ENCODE measurements at places on chromosomes 12 and 14.
A peak's percentile ranks its signal among the peaks of the same experiment; 100 is the strongest.

DNA sequence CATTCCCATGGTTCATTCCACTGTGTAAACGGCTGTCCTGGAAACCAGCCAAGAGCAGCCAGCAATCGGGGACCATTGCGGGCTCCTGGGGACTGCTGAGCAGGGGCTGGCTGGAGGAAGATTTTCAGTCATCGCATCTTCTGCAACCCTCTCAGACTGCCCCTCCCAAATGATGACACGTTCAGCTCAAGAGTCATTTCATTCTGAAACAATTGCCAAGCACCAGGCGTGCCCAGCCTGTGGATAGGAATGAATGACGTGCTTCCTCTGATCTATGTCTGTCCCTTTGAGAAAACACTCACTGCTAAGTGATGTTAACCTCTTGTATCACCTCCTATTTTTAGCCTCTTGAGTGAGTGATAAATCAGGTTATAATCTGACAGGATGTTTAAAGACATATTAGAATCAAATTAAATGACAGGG lies 62.0 kb downstream of the NDUFA12 start:
- peak; percentile 77 for DNase-seq

DNA sequence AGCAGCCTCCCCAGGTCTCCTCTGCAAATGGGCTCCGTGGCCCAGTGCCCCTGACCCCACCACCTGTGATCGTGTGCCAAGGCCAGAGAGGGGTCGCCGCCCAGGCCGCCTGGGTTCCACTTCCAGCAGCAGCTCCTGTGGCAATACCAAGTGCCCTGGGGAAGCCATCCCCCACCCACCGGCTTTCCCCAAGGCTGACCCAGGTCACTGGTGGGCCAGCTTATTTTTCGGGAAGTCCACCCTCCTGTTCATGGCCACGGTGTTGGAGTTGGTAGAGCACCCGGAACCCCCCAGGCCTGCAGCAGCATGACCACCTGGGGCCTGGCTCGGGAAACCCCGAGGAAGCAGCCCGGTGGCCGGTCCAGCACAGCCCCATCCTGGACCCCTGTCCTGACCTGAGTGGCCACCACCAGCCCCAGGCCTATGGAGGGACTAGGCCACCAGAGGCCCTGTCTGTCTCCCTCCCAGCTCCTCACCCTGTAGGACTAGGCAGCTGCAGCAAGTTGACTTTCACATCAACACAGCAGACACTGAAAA lies 40.8 kb upstream of the OASL start:
- peak; percentile 38 for DNase-seq

- no peak for DNase-seq
Observed at GRCh38 chr14:49939884-49940510, 47.1 kb downstream of the ARF6 start.

GRCh38 chr14:72094844-72095582 lies 162.8 kb downstream of the RGS6 start:
- DNase-seq, result no peak

- DNase-seq, result no peak
Observed at GRCh38 chr12:79908366-79908765, 26.5 kb downstream of the PPP1R12A start.

- no peak for DNase-seq
Observed at GRCh38 chr12:45433441-45433868, 217.6 kb downstream of the ANO6 start.

GRCh38 chr12:82034769-82035168 lies 275.6 kb upstream of the PPFIA2 start:
- DNase-seq, result no peak

GRCh38 chr12:19826980-19827550 lies 387.8 kb downstream of the AEBP2 start:
- no peak for DNase-seq

DNA sequence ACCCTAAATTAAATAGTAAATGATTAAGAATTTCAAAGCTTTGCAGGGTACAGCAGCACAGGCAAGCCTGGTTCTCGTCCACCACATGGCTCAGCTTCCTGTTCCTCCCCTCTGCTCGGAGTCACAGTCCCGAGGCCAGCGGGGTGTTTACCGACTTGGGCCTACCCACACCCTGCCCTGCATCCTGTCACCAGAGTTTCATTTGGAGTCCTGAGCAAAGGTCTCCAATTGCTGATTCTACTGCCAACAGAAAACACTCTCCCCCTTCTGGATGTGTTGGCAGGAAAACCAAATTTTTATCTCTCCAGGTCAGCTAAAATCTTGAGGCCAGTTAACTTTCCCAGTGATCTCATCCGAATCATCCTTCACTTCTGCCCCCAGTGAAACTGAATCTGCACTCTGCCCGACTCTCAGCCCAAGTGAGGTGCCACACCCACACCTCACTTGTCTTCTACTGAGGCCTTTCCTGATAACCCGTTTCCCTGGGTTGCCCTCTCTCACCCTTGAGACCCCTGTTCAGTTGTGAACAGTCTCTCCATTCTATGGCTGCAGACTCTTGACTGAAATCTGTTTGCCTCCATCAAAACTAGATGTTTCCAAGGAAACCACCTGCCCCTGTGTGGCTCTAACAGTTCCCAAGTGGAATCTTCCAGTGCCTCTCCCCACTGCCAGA lies 71.2 kb downstream of the VCPKMT start:
- peak; percentile 42 for DNase-seq

- no peak for DNase-seq
Observed at GRCh38 chr12:86134561-86134960, 121.6 kb downstream of the MGAT4C start.

DNA sequence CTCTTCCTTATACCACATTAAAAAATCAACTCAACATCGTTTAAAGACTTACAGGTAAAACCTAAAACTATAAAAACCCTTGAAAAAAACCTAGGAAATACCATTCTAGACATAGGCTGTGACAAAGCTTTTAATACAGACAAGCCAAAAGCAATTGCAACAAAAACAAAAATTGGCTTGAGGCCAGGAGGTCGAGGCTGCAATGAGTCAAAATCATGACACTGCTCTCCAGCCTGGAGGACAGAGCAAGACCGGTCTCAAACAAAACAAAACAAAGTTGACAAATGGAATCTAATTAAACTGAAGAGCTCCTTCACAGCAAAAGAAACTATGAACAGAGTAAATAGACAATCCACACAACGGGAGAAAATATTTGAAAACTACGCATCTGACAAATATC lies 1057.8 kb downstream of the FSCB start:
- DNase-seq, result no peak

- no peak for DNase-seq
Observed at GRCh38 chr12:72521326-72521725, 249.2 kb downstream of the TRHDE start.

DNA sequence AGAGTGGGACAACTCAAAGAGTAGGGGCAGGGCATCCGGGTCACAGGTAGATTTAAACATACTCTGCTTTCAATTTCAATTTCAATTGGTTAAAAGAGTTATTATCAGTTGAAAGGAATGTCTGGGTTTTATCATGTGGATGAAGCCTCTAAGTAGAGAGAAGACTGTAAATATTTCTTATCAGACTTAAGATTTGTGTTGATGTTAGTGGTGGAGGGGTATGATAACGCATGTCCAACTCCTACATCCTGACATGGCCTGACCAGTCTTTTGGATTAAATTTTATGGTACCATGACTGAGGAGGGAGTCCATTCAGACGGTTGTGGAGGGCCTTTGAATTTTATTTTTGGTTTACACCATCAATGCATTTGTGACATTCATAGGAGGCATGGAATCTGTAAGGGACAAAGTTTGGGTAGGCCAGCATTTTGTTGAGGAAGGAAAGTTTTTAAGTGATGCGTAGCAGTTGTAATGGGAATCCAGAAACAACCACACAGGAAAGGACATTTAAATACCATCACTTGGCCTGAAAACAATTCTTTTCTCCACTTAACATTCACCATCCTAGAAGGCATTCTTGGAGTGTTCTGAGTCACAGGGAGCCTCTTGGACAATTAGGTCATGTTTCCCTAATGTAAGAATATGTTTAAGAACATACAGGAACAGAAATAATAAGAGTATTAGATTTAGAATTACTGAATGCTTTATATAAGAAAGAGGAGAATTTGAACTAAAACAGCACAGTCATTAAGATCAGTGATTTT lies 371.9 kb downstream of the ATP23 start:
- no peak for DNase-seq

DNA sequence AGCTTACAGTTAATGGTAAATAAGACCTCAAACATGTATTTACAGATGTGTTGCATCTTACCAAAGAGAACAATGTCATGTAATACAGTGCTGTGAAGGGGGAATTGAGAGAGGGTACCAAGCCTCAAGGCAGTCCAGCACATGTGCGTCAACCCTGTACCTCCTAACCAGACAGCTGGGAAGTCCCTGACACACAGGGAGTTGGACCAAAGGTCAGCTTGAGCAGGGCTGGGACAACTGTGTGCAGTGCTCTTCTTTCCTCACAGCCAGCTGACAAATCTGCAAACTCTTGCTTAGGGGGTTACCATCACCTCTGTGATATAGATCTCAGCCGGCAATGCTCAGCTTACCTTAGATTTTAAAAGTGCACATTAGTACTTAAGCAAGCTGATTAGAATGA lies 56.8 kb upstream of the RIC8B start:
- no peak for DNase-seq

DNA sequence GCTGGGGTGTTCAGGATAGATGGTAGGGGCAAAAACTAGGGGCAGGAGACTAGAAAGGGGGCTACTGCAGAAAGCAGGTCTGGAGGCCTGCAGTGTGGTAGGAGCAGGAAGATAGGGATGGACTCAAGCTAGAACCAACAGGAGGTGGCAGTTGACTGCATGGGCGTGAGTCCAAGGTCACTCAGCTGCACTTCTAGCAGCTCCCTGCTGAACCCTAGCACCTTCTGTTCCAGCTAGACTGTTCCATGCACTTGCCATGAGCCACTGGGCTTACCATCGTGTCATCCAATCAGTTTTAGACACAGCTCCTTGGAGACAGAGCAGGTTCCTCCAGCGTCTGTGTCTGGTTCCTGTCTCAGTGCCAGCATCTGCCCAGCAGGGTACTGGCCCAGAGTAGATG lies 11.3 kb upstream of the KRT8 start:
- no peak for DNase-seq

GRCh38 chr12:43011383-43011926 lies 421.9 kb upstream of the PRICKLE1 start:
- DNase-seq, result no peak

DNA sequence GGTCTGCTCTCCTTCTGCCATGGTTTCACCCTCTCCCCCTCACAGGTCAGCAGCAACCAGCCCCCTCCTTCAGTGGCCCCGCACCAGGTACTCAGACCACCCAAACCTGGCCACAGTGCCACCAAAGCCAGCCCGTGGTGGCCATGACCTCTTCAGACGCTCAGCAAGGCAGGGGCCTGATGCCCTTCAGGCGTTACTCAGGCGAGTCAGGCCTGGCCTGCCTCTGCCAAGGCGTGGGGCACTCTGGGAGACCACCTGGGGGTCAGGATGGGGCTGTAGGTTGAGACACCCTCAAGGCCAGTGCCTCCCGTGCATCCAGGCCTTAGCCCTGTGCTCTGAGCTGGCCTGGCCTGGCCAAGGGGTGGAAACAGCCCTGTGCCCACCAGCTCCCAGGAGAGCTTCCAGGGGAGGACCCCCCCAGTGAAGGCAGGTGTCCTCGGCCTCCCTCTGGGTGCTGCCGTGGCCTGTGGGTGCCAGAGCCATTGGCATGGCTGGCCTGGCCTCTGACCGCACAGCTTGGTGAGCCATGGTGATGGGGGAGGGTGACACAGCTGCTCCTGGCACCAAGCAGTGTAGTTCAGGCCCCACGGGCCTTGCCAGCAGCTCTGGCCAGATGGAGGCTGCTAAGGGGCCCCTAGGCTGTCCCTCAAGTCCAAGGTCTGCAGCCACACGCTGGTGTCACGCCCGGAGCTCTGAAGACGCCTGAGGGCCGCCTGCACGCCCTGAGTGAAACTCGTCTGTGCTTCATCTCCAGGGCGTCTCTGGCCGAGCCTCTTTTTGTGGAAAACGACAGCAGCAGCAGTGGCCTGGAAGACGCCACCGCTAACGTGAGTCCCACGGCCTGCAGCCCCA lies 15.1 kb downstream of the XRCC3 start:
- DNase-seq, result no peak

GRCh38 chr12:6978611-6979011 lies 7.9 kb downstream of the EMG1 start:
- no peak for DNase-seq

GRCh38 chr12:57754411-57755193 lies at the start of gene MARCHF9:
Gene MARCHF9 (plus strand): TSS chr12:57755103. CDS start chr12:57755529, 426 bp downstream.
- DNase-seq, result peak; percentile 55

- DNase-seq, result no peak
Observed at GRCh38 chr12:20140751-20141150, 227.6 kb upstream of the PDE3A start.

DNA sequence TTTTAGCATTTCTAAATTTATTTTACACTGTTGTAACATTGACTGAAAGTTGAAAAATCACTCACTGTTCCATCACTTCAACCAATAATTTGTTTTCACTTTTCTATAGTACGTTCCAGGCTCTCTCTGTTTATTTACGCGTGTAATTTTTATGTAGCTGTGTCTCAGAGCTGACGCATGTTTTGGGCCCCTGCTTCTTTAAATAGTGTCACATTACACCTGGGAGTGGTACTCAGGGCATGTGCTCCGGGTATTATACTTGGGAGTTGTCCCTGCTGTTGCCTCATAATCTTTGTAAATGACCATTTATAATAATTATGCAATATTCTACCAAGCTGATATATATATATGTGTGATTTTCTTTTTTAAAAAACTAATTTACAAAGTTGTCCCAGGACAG lies 132.8 kb upstream of the CPM start:
- no peak for DNase-seq

DNA sequence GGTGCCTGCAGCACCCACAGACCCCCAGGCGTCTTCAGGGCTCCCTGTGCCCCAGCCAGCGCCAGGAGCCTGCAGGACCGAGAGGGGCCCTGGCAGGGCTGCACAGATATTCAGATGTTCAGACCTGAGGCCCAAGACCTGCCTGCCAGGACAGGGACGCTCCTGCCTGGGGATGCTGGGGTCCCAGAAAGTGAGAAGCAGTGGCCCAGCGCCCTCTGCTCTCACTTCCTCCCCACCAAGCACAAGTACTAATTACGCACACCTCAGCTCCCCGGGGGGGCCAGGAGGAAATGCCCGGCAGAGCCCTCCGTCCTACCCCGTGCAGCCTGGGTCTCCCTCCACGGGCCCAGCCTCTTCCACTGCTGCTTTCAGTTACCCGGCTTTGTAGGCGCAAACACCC lies 28.8 kb upstream of the INF2 start:
- no peak for DNase-seq

DNA sequence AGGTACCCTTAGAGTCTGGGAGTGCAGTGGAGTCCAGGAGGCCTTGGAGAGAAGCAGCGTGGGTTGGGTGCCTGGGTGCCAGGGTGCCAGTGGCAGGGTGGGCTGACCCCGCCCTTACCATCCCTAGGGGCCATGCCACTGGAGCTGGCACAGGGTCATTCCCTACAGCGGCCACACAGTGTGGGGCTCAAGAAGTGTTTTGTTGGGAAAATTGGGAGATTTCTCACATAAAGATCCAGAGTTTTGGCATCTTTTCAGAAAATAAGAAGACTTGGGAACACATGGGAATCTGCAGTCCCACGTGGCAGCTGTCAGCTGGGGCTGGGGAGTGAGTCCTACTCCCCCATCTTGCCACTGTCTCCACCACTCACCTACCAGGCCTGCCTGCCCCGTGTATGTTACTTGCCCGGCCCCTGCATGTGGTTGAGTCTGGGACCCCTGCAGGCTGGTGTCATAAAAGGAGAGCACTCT lies 4.2 kb downstream of the VASH1 start:
- DNase-seq, result no peak

- DNase-seq, result no peak
Observed at GRCh38 chr14:89110110-89110509, 285.7 kb downstream of the TTC8 start.

GRCh38 chr14:20427231-20428009 lies 8.5 kb downstream of the KLHL33 start:
- DNase-seq, result no peak

- DNase-seq, result no peak
Observed at GRCh38 chr12:117208811-117209455, 18.7 kb upstream of the FBXO21 start.

All from stimulated activated effector memory CD8-positive, alpha-beta T cell treated with anti-CD3 and anti-CD28 coated beads, Interleukin-12 subunit alpha, Interleukin-12 subunit beta, amount 100 ng/mL, for 72 hours (primary cell).